ENCODE measurements at places on chromosomes 6 and 20. TPM values are rescaled to one million over a fixed set of nuclear protein-coding genes. Genes with fewer than 3 reads are reported as not detected.

CCDC170 gene
- not detected for total RNA-seq

WFDC12 gene
- not detected for total RNA-seq

RIN2 gene
- total RNA-seq: 40.8 TPM

KIF3B gene
- total RNA-seq: 25.4 TPM

MMP24 gene
- total RNA-seq: not detected

AIF1 gene
- not detected for total RNA-seq

- DNase-seq: no peak
Measured at GRCh38 chr6:4818272-4818938, 42.2 kb downstream of the CDYL start.

GRCh38 chr6:30611150-30611855, 5.7 kb downstream of the PPP1R10 start:
- DNase-seq: no peak

- DNase-seq: no peak
Measured at GRCh38 chr6:159109391-159109790, 59.8 kb upstream of the FNDC1 start.

DNA sequence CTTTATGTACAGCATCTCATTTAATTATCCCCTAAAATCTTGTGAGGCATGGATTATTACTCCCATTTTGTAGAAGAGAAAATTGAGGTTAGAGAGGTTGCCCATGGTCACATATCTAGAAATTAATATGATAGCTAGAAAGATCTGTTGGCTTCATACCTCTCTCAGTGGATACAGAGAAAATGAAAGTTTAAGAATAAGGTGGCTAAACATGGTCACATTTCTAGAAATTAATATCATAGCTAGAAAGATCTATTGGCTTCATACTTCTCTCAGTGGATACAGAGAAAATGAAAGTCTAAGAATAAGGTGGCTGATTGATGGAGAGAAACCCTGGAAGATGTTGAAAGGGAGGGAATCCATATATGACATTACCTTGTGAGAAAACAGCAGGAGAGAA, 260.7 kb upstream of the MAN1A1 start:
- DNase-seq: no peak

DNA sequence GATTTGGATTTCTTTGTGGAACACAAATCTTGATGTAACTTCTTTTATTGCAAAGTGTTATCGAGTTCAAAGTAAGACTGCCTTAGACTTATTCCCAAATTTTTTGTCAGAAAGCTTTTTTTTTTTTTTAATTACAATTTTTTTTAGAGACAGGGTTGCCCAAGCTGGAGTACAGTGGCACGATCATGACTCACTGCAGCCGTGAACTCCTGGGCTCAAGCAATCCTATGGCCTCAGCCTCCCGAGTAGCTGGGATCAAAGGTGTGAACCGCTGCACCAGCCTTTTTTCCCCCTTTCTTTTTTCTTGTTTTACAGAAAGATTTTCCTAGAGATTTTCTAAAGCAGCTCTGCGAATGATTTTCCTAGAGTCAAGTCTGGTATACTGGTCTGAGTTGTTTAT, 2.8 kb downstream of the RIOK1 start:
- DNase-seq: no peak

DNA sequence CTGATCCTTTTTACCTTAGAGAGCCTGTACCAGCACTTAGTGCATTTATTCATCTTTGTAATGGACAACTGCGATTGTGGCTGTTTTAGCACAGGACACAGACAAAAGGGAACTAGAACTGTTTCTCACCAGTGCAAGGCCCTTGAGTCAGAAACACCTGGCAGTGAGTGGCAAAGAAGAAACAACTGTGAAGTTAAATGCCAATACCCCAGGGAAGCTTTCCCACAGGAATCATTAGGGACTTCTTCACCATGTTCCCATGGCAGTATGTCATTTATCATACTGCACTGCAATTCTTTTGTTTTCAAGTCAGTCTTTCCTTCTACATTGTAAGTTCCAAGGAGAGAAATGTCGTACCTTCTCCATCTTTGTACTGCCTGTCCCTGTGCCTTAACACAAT, 28.6 kb upstream of the CDYL start:
- no peak for DNase-seq

GRCh38 chr20:18589941-18590674, 2.3 kb downstream of the DTD1 start:
- DNase-seq: no peak
